GM12878 (cell line): ENCODE measurements at places on chromosomes 11 and 22. TPM values are rescaled to one million over a fixed set of nuclear protein-coding genes. Genes with fewer than 3 reads are reported as not detected.

Gene C11orf86
- not detected in 2 replicates for total RNA-seq

Gene CD3G
- 0.13 and 0.21 TPM in 2 replicates for total RNA-seq

Gene CARD18
- not detected in 2 replicates for total RNA-seq

- no peaks in the 10 kb centered on the region for H3K36me3 ChIP-seq
- DNase-seq: no peak
- peaks cover 5% of the 10 kb centered on the region; the same call in 1 of the 2 replicates for H3K4me1 ChIP-seq
- no peaks in the 10 kb centered on the region for H3K27me3 ChIP-seq
- no peak overlapping the region for H3K4me3 ChIP-seq
These were observed 47.6 kb upstream of the NAV2 start for GRCh38 chr11:19664886-19665548.

- H3K4me1 ChIP-seq: peaks cover 27% of the 10 kb centered on the region
- peaks cover 16% of the 10 kb centered on the region for H3K36me3 ChIP-seq
- DNase-seq: no peak
- no peaks in the 10 kb centered on the region for H3K27me3 ChIP-seq
- H3K27ac ChIP-seq: no peak overlapping the region
- no peak overlapping the region for H3K4me3 ChIP-seq
These were observed 35.6 kb downstream of the MARK2 start for GRCh38 chr11:63874511-63874910.

Gene MUC5AC
- total RNA-seq: not detected in 2 replicates

- H3K27ac ChIP-seq: no peak overlapping the region
- H3K27me3 ChIP-seq: peaks cover 5% of the 10 kb centered on the region
- H3K4me3 ChIP-seq: no peak overlapping the region
- no peaks in the 10 kb centered on the region for H3K36me3 ChIP-seq
- no peaks in the 10 kb centered on the region for H3K4me1 ChIP-seq
These were observed 241.4 kb downstream of the TTC28 start for GRCh38 chr22:28438183-28438768.

Gene RTN4RL2
- 1.0 and 1.1 TPM in 2 replicates for total RNA-seq

DNA sequence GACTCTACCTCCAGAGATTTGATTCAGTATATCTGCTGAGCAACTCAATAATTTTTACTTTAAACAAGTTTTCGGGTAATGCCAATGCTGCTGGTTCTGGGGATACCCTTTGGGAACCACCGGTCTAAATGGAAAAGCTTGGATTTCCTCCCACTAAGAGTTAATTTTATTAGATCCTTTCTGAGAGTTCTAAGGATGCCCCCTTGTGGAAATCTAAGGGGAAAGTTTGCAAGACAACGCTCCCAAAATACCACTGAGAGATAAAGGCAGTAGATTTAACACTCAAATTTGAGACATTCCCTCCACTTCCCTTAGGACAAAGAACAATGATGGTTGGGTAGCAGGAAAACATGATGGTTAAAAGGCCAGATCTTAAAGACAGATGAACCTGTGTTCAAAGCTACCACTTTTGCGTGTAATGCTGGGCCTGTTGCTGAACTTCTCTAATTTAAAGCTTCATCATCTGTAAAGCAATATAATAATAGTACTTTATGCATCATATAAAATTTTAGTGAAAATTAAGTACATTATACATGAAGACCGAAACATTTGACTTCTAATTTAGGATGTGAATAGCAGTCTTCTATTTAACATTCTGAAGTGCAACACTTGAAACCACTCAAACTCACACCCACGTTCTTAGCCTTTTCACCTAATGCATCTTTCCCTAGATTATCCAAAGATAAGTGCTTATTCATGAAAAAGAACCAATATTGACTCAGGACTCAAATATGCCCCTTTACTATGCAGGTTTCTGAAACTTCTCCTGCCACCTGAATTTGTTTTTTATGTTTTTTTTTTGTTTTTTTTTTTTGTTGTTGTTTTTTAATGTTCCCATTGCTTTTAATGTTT lies 110.1 kb upstream of the LUZP2 start:
- no peaks in the 10 kb centered on the region for H3K4me1 ChIP-seq
- H3K27ac ChIP-seq: no peak overlapping the region
- no peaks in the 10 kb centered on the region for H3K27me3 ChIP-seq
- H3K4me3 ChIP-seq: no peak overlapping the region

Gene ASCC2
- 62.1 and 67.9 TPM in 2 replicates for total RNA-seq

Gene COPB1
- total RNA-seq: 85.3 and 88.8 TPM in 2 replicates

DNA sequence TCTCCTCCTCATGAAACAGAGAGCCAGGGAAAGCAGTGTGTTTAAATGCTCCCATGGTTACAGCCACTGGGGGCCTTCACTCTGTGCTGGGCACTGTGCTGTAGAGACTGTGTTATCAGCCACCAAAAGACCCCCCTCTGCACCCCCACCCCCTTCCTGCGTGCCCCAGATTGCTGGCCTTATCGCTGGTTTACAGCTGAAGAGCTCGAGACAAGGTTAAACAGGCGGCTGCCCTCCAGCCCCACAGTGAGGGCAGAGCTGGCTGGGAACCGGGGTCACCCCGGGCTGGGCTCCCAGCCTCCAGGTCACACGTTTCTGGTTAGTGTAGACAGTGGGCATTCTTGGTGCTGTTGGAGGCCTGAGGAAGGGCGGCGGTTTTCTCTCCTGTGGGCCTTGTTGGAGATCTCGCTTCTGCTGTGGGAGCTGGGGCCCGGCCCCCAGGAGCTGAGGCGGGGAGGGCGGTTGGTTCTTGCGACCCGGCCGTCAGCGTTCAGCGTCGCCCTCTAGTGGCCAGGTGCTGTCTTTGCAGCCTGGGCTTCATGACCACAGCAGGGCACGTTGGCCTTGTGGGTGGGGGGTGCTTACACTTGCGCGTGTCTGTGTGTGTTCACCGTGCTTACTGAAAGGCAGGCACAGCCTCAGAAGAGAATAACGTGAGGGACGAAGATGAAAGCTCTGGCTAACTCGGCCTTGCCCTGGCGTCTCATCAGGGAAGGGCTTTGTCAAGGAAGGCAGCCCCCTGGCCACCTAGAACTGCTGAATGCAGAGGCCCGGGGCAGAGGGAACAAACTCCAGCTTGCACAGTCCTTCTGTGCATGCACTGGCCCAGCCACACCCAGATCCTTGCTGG lies 40.8 kb downstream of the TBC1D22A start:
- no peak overlapping the region for H3K4me3 ChIP-seq
- no peak overlapping the region for H3K27ac ChIP-seq
- H3K27me3 ChIP-seq: no peaks in the 10 kb centered on the region
- H3K4me1 ChIP-seq: no peaks in the 10 kb centered on the region; the same call in 1 of the 2 replicates

DNA sequence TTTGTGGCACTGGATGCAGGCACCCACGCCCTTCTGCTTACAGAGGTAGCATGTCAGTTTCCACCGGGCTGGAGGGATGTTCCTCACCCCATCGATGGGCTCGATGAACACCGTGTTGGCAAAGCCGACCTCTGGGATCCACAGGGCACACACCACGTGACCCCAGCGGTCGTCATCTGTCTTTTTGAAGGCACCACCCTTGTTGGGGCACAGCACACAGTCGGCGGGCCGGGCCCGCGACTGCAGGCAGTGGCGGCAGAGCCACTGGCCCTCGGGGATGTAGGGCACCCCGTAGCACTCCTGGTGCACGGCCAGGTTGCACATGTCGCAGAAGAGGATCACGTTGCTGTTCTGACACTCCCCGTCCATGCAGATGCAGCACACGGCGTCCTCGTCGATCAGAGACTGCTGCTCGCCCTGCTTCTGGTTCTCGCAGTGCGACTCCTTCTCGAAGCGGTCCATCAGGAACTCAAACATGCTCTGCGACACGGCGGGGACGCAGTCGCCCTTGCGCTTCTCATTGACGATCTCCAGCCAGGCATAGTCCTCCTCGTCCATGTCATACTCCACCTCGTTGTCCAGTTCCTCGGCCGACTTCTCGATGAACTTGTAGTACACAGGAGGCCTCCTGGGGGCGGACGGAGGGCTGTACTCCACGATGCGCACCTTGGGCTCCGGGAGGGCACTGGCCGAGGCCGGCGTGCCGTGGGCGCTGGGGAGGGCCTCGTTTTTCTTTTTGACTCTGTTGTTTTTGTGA lies 4.2 kb downstream of the BRD1 start:
- peaks cover 19% of the 10 kb centered on the region for H3K4me1 ChIP-seq
- no peak overlapping the region for H3K27ac ChIP-seq
- peaks cover 34% of the 10 kb centered on the region for H3K36me3 ChIP-seq
- no peaks in the 10 kb centered on the region for H3K27me3 ChIP-seq
- no peak for DNase-seq

GRCh38 chr22:25554689-25555088 lies 9.8 kb upstream of the GRK3 start:
- H3K4me3 ChIP-seq: no peak overlapping the region
- no peak for DNase-seq
- H3K27me3 ChIP-seq: no peaks in the 10 kb centered on the region

DNA sequence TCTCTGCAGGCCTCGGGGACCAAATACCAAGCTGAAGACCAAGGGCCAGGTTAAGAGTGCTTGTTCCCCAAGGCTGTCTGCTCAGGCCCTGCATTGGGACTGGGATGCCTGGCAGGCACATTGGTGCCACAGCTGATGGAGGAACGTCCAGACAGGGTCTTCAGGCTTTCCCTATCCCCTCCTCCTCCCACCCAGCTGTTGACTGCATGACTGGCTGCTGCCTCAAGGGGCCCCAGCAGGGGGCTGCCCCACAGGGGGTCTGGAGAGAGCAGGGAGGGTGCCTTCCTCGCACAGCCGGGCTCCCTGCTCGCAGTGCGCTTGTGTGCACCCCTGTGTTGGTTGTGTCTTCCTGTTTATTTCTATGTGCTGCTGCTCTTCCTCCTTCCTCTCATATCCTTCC lies 9.9 kb downstream of the RCOR2 start:
- DNase-seq: no peak
- no peaks in the 10 kb centered on the region for H3K27me3 ChIP-seq
- no peak overlapping the region for H3K4me3 ChIP-seq
- peaks cover 39% of the 10 kb centered on the region for H3K36me3 ChIP-seq
- no peaks in the 10 kb centered on the region for H3K4me1 ChIP-seq
- no peak overlapping the region for H3K27ac ChIP-seq

DNA sequence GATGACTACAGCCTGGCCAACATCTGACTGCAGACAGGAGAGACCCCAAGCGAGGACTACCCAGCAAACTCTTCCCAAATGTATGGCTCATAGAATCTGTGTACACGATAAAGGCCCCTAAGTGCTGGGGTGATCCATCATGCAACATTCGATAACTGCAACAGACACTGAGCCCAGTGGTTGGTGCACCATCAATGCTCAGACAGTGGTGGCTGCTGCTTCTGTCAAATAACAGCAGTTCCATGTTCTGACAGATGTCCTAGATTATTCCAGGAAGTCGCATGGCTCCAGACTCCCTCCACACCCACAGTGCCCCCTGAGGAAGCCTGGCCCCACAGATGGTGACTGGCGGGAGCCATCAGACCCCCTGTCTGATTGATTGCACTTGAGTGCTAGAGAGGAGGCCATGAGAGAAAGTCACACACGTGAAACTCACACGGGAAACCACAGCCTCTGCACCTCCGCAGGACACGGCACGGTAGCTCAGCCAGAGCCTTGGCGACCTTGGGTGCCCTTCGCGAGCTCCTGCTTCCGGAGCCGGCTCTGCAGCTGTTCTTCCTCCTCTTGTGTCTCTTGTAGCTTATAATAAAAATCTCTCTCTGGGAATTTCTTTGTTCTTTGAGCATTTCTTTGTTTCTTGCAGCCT lies 1155.9 kb downstream of the TBC1D22A start:
- H3K27ac ChIP-seq: peak overlapping the region; percentile 59
- H3K36me3 ChIP-seq: no peaks in the 10 kb centered on the region
- H3K4me3 ChIP-seq: no peak overlapping the region
- peak; percentile 47 for DNase-seq

GRCh38 chr11:110159476-110159875 lies 66.3 kb downstream of the ZC3H12C start:
- H3K27me3 ChIP-seq: no peaks in the 10 kb centered on the region
- H3K36me3 ChIP-seq: no peaks in the 10 kb centered on the region; the same call in 1 of the 2 replicates
- H3K4me1 ChIP-seq: no peaks in the 10 kb centered on the region
- H3K4me3 ChIP-seq: no peak overlapping the region
- DNase-seq: no peak

- no peak for DNase-seq
- no peaks in the 10 kb centered on the region for H3K27me3 ChIP-seq
- H3K27ac ChIP-seq: no peak overlapping the region; the same call in 1 of the 2 replicates
- no peaks in the 10 kb centered on the region for H3K36me3 ChIP-seq
- peaks cover 52% of the 10 kb centered on the region for H3K4me1 ChIP-seq
These were observed 12.6 kb downstream of the UPB1 start for GRCh38 chr22:24507716-24508115.

DNA sequence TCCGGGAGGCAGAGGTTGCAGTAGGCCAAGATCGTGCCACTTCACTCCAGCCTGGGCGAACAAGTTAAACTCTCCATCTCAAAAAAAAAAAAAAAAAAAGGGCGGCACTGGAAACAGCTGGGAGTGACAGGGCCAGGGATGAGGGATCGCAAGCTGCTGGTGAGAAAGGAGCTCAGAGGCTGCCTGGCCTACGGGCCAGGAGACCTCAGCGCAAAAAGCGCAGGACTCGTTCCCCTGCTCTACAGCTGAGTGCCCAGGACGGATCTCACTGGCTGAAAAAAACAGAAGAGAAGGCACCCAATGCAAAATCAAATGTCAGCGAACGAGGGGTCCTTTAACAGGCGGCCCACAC lies 650 bp upstream of the NUP50 start:
- H3K36me3 ChIP-seq: no peaks in the 10 kb centered on the region; the same call in 1 of the 2 replicates
- H3K4me1 ChIP-seq: peaks cover 9% of the 10 kb centered on the region
- H3K4me3 ChIP-seq: peak overlapping the region; percentile 98
- H3K27ac ChIP-seq: peak overlapping the region; percentile 71
- no peaks in the 10 kb centered on the region for H3K27me3 ChIP-seq

Gene ESAM
- 26.1 and 26.9 TPM in 2 replicates for total RNA-seq

DNA sequence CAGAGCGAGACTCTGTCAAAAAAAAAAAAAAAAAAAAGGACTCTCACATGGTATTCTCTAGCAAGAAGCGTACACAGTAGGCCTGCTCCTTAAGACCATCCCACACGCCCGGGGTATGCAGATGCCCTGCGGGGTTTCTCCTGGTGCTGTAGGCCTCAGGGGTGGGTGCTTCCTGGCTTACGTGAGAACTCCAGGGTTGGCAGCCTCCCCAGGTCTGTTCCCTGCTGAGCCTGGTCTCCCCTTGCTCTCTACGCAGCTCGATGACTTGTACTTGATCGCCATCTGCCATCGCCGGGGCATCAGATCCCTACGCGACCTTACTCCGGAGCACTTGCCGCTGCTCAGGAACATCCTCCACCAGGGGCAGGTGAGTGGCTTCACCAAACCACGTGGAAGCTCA lies 12.4 kb upstream of the ST3GAL4 start:
- DNase-seq: no peak
- no peak overlapping the region for H3K4me3 ChIP-seq
- H3K36me3 ChIP-seq: peaks cover 34% of the 10 kb centered on the region
- H3K4me1 ChIP-seq: peaks cover 10% of the 10 kb centered on the region
- no peaks in the 10 kb centered on the region for H3K27me3 ChIP-seq

GRCh38 chr11:5666402-5666793 lies 18.5 kb downstream of the TRIM5 start:
- no peak overlapping the region for H3K27ac ChIP-seq
- H3K4me1 ChIP-seq: no peaks in the 10 kb centered on the region
- no peak overlapping the region for H3K4me3 ChIP-seq
- H3K36me3 ChIP-seq: no peaks in the 10 kb centered on the region; the same call in 1 of the 2 replicates
- no peak for DNase-seq

Gene MN1
- total RNA-seq: 0.03 and 0.11 TPM in 2 replicates

DNA sequence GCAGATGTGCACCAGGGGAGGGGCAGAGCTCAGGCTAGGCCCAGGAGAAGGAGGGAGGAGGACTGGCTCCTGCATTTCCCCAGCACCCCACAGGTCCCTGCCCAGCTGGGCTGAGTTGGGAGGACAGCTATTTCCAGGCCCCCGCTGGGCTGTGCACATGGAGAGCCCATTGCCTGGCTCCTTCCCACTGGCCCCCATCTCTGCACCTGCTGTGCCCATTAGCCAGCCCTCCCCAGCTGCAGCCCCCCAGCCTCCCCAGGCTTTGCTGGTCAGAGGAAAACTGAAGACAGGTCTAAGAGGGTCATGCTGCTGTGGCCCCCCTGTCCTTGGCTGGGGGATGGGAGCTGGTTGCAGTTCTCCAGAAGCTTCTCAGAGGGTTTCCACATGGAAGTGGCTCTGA lies 81.8 kb upstream of the SHANK2 start:
- no peak overlapping the region for H3K4me3 ChIP-seq
- H3K27ac ChIP-seq: no peak overlapping the region
- H3K27me3 ChIP-seq: peaks cover 1% of the 10 kb centered on the region; the same call in 1 of the 2 replicates
